ENCODE measurements at places on chromosomes 6 and 20.

- no peak for DNase-seq
These were observed 143.1 kb downstream of the RNF144B start for GRCh38 chr6:18530201-18530600.

- DNase-seq: no peak
These were observed 1.2 kb upstream of the CALHM6 start for GRCh38 chr6:116459927-116460326.

GRCh38 chr20:60056407-60057122 lies 98.3 kb downstream of the CDH26 start:
- no peak for DNase-seq

DNA sequence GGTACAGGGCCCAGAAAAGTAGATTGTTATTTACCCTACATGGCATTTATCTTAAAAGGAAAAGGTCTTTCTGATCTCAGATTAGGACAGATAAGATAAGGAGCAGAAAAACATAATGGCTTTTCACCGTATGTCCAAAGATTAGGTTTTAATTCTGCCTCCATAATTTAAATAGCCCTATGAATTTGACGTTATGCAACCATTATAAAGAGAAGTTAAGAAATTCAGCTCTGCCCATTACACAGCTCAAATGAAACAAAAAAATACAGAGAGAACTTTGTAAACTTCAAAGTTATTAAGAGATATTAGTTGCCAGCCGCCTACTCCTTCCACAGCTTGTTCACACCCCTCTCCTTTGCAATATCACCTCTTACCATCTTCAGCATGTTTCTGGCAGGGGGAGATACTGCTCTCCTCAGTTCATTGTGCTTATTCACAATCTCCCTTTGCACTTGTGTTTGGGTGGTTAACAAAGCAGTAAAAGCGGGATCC lies 8.1 kb downstream of the CRISP3 start:
- no peak for DNase-seq

DNA sequence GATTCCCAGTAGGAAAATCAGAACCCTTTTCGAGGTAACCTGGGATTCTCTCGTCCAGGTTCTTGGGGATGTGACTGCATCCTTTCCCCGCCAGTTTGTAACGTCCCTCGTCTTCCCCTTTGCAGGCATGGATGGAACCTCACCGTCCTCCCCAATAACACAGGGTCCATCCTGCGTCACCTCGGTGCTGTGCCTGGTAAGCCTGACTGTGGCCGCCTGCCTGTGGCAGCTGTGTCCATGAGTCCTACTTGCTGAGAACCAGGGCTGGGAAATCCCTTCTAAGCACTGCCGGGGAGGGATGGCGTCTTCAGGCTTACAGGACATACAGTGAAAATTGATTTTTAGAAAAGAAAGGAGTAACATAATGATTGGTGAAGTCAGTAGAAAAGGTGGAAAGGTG lies 155.6 kb downstream of the DTNBP1 start:
- DNase-seq: no peak

DNA sequence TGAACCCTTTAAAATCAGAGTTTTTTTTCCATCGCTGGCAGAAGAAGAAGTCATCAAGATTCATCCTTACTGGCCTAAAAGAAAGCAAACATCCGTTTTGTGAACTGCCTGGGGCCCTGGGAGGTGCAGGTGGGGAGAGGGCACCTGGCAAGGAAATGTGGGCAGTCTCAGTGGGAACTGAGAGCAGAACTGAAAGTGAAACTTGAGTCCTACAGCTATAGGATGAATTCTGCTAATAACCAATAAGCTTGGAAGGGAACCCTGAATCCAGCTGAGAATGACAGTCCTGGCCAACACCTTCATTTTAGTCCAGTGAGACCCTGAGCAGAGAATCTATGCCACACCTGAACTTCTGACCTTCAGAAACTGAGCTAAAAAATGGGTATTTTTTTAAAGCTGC lies 130.1 kb upstream of the ASCC3 start:
- DNase-seq: peak; percentile 2

GRCh38 chr20:57332105-57333089 lies 2.8 kb downstream of the SPO11 start:
- no peak for DNase-seq

- no peak for DNase-seq
These were observed 5.0 kb downstream of the SRC start for GRCh38 chr20:37350649-37351574.

DNA sequence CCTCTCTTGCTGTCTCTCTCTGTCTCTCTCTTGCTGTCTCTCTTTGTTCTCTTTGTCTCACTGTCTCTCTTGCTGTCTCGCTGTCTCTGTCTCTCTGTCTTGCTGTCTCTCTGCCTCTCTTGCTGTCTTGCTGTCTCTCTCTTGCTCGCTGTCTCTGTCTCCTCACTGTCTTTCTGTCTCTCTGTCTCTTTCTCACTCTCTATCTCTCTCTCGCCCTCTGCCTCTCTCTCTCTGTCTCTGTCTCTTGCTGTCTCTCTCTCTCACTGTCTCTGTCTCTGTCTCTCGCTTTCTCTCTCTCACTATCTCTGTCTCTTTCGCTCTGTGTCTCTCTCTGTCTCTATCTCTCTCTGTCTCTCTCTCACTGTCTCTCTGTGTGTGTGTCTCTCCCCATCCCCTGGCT lies 92.9 kb upstream of the MC3R start:
- DNase-seq: no peak

GRCh38 chr6:1893470-1894130 lies 283.9 kb downstream of the FOXC1 start:
- no peak for DNase-seq

- DNase-seq: peak; percentile 15
These were observed 995 bp upstream of the GSTA4 start for GRCh38 chr6:52995913-52996645.

Data from COR-L47 (cell line).